ENCODE measurements at places on chromosomes 2 and 18.

DNA sequence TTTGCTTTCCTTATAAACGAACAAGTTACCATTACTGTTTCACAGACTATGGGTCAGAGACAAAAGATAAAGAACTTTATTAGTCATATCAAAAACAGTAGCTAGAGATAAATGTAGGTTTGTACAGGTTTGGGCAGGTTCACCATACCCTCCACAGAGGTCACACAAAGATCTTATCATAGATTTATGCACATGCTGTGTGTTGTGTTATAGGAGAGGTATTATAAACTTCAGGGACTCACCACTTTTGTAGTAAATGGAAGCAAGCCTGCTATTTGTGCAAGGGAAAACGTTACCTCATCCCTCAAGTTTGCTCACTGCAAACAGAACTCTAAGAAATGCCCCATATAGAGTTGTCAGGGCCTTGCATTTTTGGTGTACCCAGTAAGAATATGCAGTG lies 584.5 kb upstream of the LRRTM1 start:
- DNase-seq: no peak

DNA sequence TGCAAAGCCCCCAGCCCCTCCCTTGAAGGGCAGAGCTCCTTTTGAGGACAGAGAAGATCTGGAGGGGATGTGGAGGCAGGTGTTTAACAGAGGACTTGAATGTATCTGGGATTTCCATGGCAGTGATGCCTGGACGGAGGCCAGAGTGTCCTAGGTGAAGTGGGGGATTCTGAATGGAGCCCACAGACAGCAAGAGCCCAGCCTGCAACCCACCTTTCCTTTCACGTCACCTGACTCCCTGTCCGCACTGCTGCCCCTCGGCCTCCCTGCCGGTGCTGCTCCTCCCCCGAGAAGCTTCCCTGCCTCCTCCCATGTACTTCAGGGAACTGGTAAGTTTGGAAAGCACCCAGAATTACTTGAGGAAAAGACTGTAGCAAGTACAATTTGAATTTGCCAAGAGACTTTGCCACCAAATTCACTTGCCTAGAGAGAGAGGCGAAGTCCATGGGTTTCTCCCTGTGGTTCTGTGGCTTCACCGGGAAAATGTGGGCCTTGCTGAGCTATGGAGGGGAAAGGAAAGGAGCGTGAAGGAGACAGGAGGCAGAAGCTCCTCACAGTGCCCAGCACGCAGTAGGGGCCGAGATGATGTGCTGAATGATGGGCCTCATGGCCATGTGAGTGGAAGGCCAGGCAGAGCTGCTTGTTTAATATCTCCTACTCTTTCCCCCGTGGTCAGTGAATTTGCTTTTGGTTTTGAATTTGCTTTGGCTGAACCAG lies 13.9 kb upstream of the ASPRV1 start:
- DNase-seq: no peak

DNA sequence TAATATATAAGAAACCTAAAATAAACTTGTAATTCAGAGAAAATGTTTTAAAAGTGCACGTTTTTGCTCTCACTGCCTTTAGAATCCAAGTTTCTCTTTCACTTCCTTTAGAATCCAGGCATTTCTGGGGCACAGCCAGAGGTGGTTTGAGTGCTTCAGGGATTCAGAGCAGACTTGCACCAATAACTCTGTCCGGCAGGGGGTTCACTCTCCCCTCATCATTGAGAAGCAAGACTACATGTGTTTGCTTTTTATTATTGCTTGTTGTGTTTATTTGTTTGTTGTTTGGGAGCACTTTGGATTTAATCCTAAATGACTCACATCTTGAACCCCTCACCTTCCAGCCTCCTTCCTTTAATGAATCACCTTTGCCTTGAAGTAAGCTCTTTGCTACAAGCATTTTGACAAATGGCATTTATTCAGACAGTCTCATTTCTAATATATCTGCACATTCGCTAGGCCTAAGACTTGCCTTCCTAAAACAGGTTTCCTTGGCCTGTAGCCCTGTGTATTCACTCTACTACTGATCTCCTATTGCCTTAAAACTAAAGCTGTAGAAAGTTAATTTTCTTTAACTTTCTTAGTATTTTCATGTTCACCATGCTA lies 233.5 kb upstream of the ATP5MC3 start:
- peak; percentile 6 for DNase-seq

DNA sequence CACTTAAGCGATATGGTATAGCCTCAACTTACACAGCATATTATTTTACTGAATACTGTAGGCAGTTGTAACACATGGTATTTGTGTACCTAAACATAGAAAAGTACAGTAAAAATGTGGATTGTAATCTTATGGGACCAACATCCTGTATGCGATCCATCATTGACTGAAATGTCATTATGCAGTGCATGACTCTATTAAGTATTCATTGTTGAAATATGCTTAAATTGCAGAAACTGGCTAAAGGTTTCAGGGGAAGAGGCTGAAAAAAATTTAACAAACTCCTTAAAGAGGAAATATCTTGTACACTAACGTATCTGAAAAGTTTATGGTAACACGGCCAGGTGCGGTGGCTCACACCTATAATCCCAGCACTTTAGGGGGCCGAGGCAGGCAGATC lies 214.1 kb upstream of the PARD3B start:
- DNase-seq: no peak

DNA sequence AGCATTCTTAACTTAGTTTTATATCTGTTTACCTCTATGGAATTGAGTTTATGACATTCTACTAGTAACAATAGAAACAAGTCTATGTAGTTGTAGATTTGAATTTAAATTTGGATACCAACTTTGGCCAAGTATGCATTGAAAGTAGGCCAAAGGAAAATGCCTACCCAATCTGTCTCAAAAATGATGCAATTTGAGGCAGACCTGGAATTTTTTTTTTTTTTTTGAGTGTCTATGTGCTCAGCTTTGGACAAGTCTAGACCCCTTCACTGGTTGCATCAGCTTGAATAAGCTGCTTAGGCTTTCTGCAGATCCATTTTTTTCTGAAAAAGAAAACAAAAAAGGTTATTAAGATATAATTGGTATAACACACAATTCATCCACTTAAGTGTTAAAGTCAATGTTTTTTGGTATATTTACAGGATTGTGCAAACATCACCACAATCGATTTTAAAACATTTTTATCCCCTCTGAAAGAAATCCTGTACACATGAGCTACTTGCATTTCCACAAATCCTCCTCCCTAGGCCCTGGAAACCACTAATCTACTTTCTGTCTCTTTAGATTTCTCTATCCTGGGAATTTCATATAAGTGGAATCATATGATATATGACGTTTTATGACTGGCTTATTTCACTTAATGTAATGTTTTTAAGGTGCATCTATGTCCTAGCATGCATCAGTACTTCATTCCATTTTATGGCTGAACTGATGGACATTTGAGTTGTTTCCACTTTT lies 185.1 kb upstream of the CCDC68 start:
- no peak for DNase-seq

DNA sequence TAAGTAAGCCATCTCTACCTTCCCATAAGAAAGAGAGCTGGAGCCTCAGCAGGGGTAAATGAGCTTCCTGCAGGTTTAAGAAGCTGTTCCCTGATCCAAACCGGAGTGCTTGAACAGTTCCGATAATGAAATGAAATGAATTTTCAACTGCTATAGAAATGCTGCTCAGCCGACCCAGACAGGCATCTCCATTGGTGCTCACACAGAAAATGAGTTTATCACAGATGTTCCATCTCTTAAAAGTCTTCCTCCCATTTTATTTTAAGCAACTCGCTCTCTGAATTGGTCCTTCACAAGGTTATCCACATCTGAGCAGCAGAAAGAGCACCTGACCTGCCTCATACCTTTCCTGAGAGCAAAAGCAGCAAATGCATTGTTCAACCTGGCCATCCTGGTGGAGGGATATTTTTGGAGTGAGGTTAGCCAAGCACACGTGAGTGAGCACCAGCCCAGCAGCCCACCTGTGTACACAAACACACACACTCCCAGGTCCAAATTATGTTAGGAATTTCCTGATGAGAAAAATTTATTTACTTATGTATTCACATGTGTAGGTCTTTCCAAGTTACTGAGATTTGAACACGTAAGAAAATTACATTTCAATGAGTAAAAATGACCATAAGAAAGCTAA lies 42.2 kb upstream of the CCDC68 start:
- no peak for DNase-seq

GRCh38 chr2:73931531-73932500 lies 5.1 kb downstream of the DGUOK start:
- DNase-seq: peak; percentile 30

DNA sequence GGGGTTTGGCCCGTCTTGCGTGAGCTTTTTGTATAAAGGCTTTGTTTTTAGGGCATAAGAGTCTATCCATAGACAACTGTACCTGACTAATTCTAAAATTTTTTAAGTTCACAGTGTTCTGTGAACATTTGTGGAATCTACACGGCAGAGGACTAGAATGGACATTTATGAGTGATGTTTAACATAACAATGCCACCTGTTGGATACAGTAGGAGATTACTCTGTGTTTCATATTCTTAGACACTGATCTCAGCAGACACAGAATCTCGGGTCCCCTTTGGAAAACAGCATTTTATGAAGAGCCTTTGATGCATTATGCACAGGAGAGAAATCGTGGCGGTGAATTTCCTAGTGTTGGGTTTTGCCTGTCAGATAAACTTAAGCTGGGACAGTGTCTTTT lies 752.2 kb downstream of the DPP10 start:
- no peak for DNase-seq

DNA sequence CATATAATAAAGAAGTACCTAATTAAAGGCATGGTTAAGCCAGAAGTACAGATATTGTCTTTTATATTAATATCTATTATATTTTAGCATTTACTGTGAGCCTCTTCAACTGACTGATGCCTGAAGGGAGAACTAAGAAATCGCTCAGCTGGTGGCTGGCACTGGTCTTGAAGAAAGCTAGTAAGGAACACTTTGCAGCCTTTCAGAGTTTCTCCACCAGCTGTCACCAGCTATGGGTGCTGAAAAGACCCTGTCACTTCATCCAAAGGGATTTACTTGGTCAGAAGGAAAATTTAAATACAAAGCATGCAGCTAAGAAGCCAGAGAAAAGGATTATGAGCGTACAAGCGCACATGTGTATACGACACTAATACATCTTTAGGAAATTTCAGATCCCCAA lies 525.9 kb downstream of the TMEM182 start:
- no peak for DNase-seq

GRCh38 chr18:23585897-23586248 lies 433 bp downstream of the NPC1 start:
- DNase-seq: no peak

- no peak for DNase-seq
Measured at GRCh38 chr18:70634576-70635147, 345.8 kb downstream of the SOCS6 start.

DNA sequence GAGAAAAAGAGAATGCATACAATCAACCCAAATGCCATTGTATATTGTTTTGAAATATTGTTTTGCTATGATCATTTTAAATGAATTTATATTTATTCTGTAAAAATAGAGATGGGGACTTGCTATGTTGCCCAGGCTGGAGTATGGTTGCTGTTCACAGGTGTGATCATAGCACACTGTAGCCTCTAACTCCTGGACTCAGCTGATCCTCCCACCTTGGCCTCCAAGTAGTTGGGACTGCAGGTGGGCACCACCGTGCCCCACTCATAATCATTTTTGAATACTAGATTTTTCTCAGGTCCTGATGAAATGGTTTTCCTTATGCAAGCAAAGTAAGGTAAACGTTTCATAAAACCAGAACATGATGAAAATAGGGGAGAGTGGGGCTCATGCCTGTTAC lies 46.3 kb downstream of the TMEM17 start:
- no peak for DNase-seq

- no peak for DNase-seq
Measured at GRCh38 chr2:26292646-26293045, 47.9 kb downstream of the HADHB start.

GRCh38 chr18:6557057-6557769 lies 142.5 kb upstream of the L3MBTL4 start:
- no peak for DNase-seq

DNA sequence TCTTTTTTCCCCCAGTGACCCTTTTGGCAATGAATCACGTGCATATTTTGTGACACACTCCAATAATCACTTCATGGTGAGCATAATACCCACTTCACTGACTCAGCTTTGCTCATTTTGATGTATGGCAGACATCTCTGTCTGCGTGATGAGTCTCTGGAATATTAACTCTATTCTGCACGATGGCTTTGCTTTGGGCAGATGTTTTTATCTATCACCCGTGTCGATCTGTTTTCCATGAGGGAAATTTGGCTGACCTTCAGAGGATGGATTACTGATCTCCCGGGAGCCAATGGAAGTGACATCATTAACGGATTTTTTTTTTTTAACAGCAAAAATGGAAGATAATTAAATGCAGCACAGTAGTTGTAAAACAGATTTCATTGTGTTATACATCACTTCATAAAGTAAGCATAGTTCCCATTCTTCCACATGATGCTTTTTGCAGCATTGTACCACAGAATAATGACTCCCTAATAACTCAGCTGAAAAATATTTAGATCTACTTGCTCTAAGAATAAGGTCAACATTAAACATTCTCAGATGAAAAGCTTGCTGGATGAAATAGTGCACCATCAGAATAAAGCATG lies 29.8 kb downstream of the CDC42EP3 start:
- no peak for DNase-seq

DNA sequence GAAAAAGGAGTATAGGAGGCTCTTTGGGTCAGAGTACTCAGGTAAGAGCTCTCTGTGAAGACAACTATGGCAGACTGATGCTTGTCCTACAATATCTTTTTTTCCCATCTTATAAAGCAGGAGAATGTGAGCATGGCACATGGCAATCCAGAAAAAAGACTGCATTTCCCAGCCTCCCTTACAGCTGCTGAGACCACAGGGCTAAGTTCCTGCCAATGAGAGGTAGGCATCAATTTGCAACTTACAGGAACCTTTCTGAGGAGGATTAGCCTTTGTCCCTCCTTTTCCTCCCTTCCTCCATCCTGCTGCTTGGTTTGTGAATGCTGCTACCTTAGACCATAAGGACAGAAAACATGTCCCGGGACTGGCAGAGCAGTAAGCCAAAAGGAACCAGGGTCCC lies 37.8 kb upstream of the ST8SIA5 start:
- DNase-seq: no peak

DNA sequence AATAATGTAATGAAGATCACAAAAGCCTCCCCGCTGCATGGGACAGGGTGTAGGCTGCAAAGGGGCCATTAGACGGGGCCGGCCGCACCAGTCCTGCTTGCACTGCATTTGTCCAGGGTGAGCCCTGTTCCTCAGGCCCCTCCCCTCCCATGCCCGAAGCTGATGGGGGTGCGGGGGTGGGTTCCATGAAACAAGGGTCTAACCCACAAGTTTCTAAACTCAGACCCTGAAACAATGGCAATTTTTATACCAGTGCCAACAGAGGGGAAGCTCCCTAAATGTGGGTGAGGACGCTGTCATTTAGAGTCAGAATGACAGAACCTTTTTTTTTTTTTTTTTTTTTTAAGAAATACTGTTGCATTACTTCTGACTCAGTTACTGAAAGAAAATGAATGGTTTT lies 39.7 kb downstream of the HS6ST1 start:
- DNase-seq: no peak

Data from activated CD4-positive, alpha-beta T cell treated with anti-CD3 and anti-CD28 coated beads for 24 hours (primary cell).